ENCODE measurements at places on chromosomes 13 and 19. TPM values are rescaled to one million over a fixed set of nuclear protein-coding genes. Genes with fewer than 3 reads are reported as not detected.
A peak's percentile ranks its signal among the peaks of the same experiment; 100 is the strongest.

PCP2 gene
- total RNA-seq: not detected

KIR3DL2 gene
- total RNA-seq: not detected

NLRP7 gene
- total RNA-seq: not detected

- DNase-seq: peak; percentile 77
Observed at GRCh38 chr13:32669030-32669646, 82.9 kb downstream of the PDS5B start.

ZFP82 gene
- 12.6 TPM for total RNA-seq

RGS9BP gene
- 1.5 TPM for total RNA-seq

GRCh38 chr13:98428256-98428966 is 148.5 kb downstream of the STK24 start:
- no peak for DNase-seq

- no peak for DNase-seq
Observed at GRCh38 chr13:83340170-83340569, 542.1 kb downstream of the SLITRK1 start.

PSG2 gene
- not detected for total RNA-seq

GRCh38 chr13:23377983-23378632 is 55.4 kb downstream of the SACS start:
- peak; percentile 100 for DNase-seq

DNA sequence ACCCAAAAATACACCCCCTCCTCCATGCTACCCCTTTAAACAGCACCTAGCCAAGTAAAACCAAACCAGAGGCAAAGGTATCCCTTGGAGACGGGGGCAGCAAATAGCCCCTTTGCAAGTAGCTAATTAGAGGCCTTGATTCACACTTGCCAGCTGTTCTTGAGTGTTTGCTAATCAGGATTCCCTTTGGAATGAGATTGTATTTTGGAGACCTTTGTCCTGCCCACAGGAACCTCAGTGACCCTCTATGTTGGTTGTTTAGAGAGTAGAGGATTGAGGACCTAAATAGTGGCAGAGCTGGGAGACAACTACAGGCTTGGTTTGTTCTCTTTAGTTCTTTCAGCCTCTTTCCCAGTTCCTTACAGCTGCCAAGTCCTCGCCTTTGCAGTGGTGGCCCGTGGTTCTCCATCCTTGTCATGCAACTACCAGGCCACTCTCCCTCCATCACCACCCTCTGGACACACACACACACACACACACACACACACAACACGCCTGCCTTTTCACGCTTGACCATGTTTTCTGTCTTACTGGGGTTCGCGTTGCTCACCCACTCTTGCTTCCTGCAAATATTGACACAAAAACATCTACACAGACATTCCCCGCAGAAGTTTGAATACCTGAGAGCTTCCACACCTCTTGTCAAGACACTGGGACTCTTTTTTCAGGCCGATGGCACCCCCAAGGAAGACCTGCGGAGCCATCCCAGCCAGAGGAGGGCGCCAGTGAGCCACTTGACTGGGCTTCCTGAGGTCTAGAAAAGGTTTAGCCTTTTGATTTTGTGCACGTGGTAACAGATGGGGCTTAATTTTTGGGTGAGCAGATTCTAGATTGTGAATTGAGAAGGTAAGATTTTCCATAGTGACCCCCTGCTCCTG is 80.0 kb upstream of the GPR183 start:
- DNase-seq: no peak

ACP5 gene
- total RNA-seq: 0.09 TPM

LCP1 gene
- 0.99 TPM for total RNA-seq

GRCh38 chr19:2051773-2052704 is 995 bp upstream of the MKNK2 start:
- DNase-seq: peak; percentile 54

- DNase-seq: peak; percentile 54
Observed at GRCh38 chr13:101003566-101003965, 329.0 kb upstream of the TMTC4 start.

CERS1 gene
- total RNA-seq: 1.1 TPM

- DNase-seq: no peak
Observed at GRCh38 chr19:15404097-15404779, 14.6 kb downstream of the AKAP8L start.

CEACAM21 gene
- not detected for total RNA-seq

ZNF808 gene
- total RNA-seq: 23.6 TPM

- DNase-seq: no peak
Observed at GRCh38 chr19:40244579-40245317, 18.3 kb upstream of the CCNP start.

DNA sequence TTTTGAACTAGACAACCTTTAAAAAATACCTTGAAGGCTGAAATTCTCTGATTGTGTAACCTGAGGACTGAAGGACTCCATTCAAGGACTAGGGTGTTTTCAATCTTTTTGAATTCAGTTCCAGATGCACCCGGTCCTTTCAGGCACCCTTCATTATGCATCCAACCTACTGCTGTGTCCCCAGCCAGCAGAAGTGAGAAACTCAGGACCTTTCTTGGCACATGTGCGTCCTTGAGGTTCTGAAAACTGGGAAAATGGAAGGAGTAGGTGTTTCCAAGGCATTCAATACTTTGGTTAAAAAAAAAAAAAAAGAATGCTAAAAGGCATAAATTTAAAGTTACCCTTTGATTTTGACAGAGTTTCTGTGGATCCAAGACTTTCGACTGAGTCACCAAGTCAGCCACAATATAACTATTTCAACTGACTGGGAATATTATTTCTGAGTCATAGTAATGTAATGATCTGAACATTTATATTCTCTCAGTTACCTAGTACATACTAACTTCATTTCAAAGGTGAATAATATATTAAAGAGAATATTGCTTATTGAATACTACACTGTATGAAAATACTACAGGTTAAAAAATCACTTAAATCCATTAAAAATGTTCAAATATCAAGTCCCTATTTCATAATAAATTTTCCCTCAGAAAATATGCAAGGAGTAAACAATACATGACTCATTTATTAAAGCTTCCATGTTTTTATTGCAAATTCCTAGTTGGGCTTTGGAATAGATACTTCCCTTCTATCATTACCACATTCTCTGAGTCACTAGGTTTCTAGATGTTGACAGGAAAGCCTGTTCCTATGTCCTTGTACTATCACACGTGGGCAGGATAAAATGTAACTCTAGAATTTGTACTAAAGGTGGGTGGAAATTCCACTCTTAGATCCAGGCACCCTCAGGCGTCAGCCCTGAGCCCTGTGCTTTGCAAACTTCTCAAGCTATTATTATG is 2.4 kb upstream of the ITGBL1 start:
- peak; percentile 83 for DNase-seq

GRCh38 chr19:13835791-13836723 is 40.8 kb downstream of the ZSWIM4 start:
- DNase-seq: no peak

DNA sequence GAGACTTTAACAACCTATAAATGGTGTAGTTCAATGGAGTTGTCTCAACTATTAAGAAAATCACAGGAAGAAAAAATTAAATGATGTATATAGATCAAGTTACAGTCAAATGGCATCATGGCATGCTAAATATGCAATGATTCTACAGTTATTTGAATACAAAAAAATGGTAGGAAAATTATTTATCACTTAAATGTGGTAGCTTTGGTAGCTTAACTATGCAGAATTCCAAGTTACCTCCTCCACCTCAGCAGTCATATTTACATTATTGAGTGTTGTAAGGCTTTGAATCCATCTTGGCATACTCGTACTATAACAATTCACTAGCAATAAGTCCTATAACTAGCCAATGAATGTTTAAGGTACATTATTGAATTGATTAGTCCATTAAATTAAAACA is 36.8 kb downstream of the CAB39L start:
- DNase-seq: no peak

- DNase-seq: peak; percentile 75
Observed at GRCh38 chr13:27658546-27658945, 36.9 kb downstream of the POLR1D start.

DNA sequence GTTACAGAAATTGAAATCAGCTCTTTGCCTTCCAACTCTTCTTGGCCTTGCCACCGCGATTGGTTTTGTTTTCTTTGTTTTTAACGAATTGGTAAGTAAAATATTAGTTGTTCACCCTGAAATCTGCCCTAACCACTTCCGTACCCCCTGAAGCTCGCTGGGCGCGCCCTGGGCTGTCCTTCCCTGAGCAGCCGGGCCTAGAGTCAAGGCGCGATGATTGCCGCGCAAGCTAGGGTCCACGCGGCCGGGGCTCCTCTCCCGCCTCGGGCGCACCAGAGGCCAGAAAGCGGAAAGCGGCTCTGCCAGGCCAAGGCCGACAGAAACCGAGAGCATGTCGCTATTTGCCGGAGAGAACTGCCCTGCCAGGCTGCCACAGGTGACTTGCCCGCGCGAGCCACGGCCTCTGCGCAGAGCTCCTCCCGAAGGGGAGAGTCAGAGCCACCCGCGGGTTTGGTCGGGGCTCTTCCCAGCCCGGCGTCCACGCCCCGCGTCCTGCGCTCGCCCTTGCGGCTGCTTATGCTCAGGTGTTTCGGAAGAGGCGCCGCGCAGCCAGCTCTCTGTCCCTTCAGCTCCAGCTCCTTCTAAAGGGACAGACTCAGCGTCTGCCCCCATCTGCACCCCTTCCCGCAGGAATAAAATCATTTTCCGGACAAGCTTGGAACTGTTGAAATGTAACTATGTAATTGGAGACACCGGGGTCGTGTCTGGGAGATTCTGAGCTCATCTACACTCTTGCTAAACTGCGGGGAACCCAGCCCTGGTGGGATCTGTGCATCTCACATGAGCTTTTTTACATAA is 6.6 kb upstream of the CDX2 start:
- no peak for DNase-seq

DNA sequence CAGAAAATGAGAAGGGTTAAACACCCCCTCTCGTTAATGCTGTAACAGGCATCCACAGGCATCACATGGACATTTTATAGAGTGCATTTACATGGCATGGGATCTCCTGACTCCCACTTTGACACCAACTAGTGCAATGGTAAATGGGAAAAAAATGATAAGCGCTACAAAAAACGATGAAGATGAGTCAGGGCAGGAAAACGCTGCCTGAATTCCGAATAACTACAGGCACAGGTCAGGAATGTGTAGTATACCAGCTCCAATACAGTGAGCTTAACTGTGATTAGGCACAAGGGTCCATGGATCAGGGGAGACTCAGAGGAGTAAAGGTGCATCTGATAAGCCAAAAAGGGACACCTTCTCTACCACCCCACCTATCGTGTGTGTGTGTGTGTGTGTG is 223.6 kb downstream of the FOXO1 start:
- no peak for DNase-seq

CILP2 gene
- total RNA-seq: 2.5 TPM

DNA sequence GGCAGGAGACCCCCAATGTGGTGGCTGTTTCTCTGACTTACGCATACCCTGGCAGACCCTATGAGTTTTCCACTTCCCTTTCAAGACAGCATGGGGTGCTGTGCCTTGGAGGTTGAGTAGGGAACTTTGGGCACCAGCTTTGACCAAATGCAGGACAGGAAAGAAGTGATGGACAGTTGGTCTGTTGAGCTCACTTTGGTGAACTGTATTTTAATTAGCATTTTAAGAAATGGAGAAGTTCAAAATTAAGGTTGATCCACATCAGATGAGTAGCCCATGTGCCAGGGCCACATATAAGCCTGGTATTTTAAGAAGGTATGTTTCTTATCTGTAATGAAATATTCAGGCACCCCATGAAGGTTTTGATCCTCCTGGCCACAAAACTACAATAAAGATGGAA is 46.1 kb upstream of the RAP2A start:
- DNase-seq: no peak

DNA sequence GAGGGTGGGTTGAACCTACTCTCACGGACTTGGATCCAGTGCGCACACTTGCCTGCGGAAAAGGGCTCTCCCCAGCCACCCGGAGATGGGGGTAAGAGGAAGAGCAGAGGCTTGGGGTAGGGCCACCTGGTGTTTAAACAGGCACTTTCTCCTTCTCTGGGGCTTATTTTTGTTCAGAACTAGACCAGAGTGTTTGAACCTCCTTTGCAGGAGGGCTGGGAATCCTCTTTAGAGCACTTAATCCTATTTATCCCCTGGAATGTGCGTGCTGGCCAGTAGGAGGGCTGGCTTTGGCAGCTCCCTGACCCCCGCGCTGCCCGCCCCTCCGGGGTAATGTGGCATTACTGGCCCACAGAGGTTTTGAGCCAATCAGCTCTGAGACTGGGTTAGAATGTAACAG is 2.0 kb downstream of the RGS9BP start:
- no peak for DNase-seq

DNA sequence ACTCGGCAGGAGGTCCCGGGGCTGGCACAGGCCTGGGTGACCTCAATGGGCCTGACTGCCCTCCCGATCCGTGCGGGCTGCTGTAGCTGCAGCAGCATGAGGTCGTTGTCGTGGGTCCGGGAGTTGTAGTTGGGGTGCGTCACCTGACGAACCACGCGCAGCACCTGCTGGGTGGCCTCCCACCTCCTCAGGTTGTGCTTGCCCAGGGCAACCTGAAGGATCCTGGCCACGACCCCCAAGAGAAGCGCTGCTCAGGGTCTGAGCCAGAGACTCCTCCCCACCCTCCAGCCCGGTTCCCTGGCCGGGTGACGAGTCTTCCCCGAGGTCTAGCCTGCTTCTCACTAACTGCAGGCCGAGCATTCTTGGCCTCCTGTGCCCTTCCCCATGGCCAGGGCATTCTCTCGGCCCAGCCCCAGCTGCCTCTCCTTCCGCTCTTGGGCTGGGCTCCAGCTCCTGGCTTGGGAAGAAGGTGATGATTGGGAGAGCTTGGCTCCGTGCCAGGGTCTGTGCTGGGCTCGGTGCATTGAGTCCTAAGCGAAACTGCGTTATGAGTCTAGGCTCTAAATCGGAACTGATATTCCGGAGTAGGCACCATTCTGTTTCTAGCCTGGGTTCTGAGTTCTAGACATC is 3.1 kb downstream of the KLK14 start:
- no peak for DNase-seq

- no peak for DNase-seq
Observed at GRCh38 chr19:41718761-41719160, 10.3 kb downstream of the CEACAM5 start.

IZUMO2 gene
- not detected for total RNA-seq

- DNase-seq: no peak
Observed at GRCh38 chr19:51119611-51120010, 5.1 kb upstream of the SIGLEC9 start.

DNA sequence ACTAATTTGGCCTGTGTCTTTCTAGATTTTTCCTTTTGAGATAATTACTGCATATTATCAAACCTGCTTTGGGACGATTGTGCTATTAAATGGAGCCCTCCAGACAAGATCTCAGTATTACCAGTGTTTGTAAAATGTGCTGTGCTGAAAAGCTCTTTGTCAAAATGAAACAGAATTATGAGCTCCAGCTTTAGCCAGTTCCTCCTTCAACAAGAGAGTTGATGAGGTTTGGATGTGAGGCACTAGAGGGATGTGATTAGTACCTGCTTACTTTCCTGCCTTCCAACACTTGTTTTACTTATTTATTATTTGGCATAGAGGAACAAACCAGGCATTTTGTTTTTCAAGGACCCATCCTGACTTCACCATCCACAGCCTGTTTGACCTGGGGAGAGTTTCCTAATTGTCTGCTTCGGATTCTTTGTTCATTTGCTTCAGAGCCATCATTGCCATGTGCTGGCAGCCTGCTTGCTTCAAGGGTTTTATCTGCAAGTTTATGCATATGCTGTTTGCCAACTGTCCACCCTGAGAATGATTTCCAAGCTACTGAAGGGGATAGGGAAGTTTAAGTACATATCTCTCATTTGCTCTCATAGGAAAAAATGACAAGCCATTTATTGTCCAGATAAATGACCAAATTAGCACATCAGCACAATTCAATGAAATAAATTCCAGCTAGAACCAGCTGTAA is 32.9 kb upstream of the CPB2 start:
- no peak for DNase-seq

GRCh38 chr19:51803967-51804366 is 9.0 kb downstream of the FPR3 start:
- no peak for DNase-seq

PIP5K1C gene
- total RNA-seq: 12.8 TPM

Measured in fibroblast of the aortic adventitia (primary cell).